Naive thymus-derived CD4-positive, alpha-beta T cell (primary cell): ENCODE measurements at places on chromosomes 1 and 21. TPM values are rescaled to one million over a fixed set of nuclear protein-coding genes. Genes with fewer than 3 reads are reported as not detected.

GRCh38 chr21:45952974-45953373 lies 28.6 kb upstream of the COL6A1 start:
- no peak for DNase-seq

- no peak for DNase-seq
Measured at GRCh38 chr1:109365642-109366204, 32.0 kb downstream of the SORT1 start.

GRCh38 chr1:15328351-15329103 lies 81.2 kb upstream of the EFHD2 start:
- no peak for DNase-seq

GRCh38 chr1:202216691-202217090 lies 23.1 kb downstream of the LGR6 start:
- DNase-seq, result no peak

- DNase-seq, result no peak
Measured at GRCh38 chr1:227549892-227550291, 13.5 kb upstream of the ZNF678 start.

- DNase-seq, result no peak
Measured at GRCh38 chr1:162373541-162374260, 3.0 kb downstream of the SPATA46 start.

GRCh38 chr21:19565587-19565986 lies 1162.0 kb upstream of the TMPRSS15 start:
- DNase-seq, result no peak

DNA sequence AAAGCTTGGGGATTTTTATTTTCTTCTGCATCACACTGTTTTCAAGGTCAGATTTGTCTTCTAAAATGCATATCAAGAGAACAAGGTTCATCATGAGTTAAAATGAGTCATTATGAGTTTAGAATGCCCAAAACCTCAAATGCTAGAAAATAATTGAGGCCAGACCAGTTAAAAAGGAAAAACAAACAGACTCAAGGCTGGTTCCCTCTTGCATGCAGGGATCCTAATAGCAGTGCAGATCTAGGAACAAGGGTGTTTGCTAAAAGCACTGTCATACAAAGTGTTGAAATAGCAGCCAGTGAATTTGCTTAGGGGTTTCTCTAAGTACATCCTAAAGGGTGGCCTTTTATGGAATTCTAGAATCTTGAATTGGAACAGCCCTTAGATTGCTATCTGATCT lies 15.3 kb downstream of the BEND5 start:
- DNase-seq, result no peak

DNA sequence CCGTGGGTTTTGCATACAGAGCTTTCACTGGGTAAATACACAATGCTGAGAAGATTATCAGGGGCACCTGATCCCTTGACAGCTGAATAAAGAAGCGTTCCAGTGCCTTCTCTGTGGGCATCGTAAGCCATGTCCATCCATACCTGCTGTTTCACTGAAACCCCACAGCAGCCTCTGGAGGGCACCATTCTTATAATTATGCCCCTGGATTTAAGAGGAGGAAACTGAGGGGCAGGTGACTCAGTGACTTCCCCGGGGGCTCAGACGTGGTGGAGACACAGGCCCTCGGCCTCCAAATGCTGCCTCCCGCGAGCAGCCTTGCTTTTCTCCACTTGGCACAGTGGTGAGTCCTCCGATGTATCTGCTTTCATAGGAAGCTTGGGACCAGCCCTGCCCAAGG lies 56.7 kb downstream of the B3GALT5 start:
- no peak for DNase-seq

The ACOT11 gene
- 1.9 and 2.3 TPM in 2 replicates for total RNA-seq

GRCh38 chr1:211378844-211379243 lies 52.2 kb downstream of the TRAF5 start:
- no peak for DNase-seq

DNA sequence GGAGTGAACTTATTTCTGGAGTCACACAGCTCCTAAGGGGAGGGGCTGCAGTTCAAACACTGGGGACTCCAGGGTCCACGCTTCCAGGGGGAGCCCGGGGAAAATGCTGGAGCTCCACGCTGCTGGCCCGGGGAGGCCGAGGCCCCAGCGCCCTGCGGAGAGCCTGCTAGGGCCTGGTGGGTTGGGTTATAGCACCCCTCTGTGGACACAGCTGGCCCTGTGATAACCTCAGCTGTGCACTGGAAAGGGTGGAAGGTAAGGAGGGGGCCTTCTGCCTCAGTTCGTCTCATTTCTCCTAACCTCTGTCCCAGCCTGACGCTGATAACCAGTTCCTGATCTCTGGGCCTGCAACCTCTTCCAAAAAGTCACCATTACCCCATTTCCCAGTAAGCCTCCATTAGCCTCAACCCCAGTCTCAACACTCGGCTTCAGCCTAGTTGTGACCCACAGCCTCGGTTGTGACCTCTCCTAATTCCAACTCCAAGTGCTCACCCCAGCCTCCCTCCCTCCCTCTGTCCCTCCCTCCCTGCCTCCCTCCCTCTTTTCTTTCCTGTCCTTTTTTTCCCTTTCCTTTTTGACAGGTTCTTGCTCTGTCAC lies 7.1 kb downstream of the NBL1 start:
- DNase-seq, result peak; percentile 41

DNA sequence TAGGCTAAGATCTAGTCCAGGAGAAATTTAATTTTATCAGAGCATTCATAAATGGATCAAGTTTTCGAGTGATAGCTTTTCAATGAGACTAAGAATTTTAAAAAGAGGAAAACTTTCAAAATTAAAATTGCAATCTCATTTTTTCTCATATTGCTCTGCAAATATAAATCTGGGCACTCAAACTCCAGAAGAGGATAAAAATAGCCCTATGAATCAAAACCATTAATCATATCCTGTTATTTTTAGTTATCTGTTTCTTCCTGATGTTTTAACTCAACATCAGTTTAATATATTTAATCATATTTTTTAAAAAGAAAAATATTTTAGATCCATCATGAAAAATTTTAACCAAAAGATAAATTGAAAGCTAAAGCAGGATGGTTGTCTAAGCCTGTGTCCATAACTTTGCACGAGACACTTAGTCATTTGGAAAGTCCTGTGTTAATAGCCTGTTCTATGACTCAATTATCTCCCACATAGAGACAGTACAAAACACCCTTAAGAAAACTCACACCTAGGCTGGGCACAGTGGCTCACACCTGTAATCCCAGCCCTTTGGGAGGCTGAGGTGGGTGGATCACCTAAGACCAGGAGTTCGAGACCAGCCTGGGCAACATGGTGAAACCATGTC lies 17.1 kb upstream of the PRRC2C start:
- no peak for DNase-seq

GRCh38 chr1:22114083-22115012 lies 28.5 kb downstream of the WNT4 start:
- no peak for DNase-seq

The SERBP1 gene
- total RNA-seq, result 151 TPM

DNA sequence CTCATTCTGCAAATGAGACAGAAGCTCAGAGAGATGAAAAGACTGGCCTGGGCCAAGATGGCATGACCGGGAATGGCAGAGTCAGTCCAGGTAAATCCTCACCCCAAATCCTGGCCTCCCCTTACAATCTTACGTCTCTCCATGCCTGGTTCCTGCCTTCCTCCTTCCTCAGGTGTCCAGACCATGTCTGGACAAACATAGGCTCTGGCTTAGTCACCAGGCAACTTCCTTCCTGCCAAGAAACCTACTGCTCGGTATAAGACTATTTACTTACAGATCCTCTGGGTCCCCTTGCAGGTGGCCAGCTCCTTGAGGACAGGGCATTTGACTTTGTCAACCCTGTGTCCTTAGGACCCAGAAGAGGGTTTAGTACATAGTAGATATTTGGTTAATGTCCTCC lies 69.4 kb upstream of the ROR1 start:
- no peak for DNase-seq

The SLC16A4 gene
- total RNA-seq, result 0.51 TPM

The WARS2 gene
- 27.1 TPM for total RNA-seq

GRCh38 chr1:107327446-107327845 lies 186.6 kb downstream of the NTNG1 start:
- no peak for DNase-seq

DNA sequence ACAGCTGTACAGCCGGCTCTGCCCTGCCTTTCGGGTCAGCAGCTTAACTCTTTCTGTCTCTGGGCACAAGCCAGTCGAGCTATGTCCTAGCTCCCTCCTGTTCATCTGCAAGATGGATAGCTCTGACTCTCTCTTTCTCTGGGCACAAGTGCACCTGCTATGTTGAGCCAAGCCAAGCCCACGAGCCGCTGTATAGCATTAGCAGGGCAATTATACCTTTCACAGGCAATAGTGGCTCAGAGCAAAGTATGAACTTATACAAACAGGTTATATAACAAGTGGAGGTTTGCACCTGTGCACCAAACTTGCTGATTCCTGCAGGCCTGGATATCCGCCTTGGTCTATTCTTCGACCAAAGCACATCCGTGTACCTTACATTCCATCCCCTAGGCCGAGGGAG lies 33.0 kb upstream of the CR2 start:
- DNase-seq, result no peak

DNA sequence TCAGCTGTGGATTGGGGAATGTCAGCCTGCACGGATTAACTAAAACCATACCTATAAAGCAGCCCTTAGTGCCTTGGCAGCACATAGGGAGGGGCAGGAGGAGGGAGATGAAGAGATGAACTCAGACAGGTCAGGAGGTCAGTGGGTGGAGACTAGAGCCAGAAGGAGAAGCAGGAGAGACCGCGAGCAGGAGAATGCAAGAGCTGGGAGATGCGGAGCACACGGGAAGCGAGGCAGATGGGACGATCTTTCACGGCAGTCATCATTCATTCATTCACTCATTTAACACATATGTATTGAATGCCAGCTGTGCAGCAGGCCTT lies 41.9 kb downstream of the NEK2 start:
- no peak for DNase-seq

GRCh38 chr1:167805041-167805556 lies 83.3 kb downstream of the MPZL1 start:
- peak; percentile 50 for DNase-seq

DNA sequence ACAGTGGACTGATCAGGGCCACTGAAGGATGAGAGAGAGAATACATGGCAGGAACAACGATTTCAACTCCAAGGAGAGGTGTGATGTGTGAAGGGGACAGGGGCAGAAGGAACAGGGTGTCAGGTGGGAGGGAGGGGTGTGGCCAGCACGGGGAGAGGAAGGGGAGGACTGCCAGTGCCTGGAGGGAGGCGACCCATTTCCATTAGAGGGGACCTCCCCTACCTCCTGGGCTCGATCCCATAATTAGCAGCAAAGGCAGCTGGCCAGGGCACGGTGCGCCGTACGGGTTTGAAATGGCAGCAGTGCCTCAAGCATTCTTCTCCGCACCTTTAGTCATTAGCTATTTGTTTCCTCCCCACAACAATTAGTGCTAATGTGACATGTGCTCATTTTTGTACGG lies 22.7 kb downstream of the CRYAA start:
- DNase-seq, result no peak

The MRPS6 gene
- total RNA-seq, result 92.7 TPM

The ZCCHC17 gene
- 21.4 TPM for total RNA-seq

The GJC2 gene
- 2.6 TPM for total RNA-seq

- DNase-seq, result no peak
Measured at GRCh38 chr1:162366671-162367070, 10.0 kb downstream of the SPATA46 start.

- no peak for DNase-seq
Measured at GRCh38 chr1:9317591-9318417, 25.1 kb downstream of the SPSB1 start.

DNA sequence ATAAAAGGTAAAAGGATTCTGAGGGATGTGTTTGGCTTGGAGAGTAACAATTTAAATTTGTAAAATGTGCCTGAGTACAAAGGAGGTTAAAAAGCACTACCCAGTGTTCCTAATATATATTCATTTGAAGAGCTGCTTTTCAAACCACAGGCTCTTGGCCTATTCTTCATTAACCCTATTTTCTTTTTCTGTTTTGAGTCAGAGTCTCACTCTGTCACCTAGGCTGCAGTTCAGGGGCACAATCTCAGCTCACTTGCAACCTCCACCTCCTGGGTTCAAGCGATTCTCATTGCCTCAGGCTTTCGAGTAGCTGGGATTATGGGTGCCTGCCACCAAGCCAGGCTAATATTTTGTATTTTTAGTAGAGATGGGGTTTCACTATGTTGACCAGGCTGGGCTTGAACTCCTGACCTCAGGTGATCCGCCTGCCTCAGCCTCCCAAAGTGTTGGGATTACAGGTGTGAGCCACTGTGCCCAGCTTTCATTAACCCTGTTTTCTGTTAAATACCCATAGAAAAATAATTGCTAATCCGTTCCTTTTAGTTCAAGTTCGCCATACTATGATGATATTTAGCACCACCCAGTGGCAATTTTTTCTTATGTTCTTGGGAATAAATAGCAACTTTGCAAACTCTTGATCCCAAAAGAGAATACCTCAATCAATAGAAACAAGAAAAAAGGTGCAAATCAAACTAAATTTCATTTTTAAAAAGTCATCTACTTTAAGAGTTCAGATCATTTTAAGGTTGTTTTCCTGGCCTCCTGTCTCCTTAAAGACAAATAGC lies 30.5 kb downstream of the ZBTB8OS start:
- no peak for DNase-seq

GRCh38 chr1:167197236-167197635 lies 23.4 kb upstream of the POU2F1 start:
- no peak for DNase-seq

The SH3BGR gene
- 2.2 TPM for total RNA-seq

The SMPDL3B gene
- 0.47 TPM for total RNA-seq

DNA sequence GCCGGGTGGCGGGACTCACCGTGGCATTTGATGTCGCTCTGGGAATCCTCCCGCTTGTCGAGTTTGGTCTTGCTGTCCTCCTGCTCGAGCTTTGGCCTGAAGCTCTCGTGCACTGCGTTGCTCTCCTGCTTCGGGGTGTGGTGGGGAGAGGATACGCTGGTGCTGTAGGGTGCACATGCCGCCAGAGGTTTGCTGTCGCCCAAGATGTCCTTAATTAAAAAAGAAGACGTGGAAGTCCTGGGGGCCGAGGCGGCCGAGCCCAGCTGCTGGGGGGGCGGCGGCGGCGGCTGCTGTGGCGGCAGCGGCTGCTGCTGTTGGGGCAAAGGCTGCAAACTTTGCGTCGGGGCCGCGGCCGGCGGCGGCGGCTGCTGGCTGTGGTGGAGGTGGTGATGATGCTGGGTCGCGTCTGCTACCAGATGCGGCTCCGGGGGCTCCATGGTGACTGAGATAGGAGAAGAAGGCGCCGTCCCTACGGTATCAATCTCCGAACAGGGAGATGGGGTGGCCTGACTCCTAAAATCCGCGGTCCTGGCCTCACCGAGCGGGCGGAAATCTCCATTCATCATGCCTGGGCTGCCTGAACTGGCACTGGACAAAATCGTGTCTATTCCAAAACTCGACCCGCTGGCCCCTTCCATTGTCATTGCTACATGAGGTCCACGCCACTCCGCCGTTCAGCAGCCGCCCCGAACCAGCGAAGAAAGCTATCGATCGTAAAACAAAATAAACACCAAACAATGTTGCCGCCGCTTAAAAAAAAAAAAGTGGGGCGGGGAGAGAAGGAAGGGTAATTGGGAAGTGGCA lies at the start of gene BARHL2:
TSS of gene BARHL2 (minus strand) at position 751 of the 804 bp plus-strand sequence. CDS start at position 644, 107 bp downstream.
- DNase-seq, result no peak

GRCh38 chr1:192303029-192303428 lies 13.8 kb upstream of the RGS21 start:
- no peak for DNase-seq

The HJV gene
- not detected for total RNA-seq

GRCh38 chr1:208587110-208587509 lies 342.9 kb upstream of the PLXNA2 start:
- no peak for DNase-seq
